ENCODE measurements at places on chromosomes 5 and 9.

GRCh38 chr9:111807197-111807596, 12.5 kb upstream of the SHOC1 start:
- DNase-seq, result no peak

DNA sequence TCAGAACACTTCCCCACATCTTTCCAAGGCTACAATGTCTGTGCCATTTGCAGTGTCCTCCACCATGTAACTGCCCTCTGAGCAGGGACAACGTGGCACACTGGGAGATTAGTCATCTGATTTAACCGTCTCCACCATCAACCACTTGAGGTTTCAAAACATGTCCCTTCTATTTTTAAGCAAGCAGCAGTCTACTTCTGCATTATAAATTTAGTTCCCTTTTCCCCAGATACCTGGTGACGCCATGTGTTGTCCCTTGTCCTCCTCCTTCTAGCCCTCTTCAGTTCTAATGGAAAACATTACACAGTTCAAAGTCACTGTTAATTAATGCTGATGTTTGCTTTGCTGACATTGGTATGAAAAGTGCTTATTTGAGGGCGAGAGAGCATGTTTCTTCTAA, 52.8 kb downstream of the ATP10B start:
- DNase-seq, result peak; percentile 90

DNA sequence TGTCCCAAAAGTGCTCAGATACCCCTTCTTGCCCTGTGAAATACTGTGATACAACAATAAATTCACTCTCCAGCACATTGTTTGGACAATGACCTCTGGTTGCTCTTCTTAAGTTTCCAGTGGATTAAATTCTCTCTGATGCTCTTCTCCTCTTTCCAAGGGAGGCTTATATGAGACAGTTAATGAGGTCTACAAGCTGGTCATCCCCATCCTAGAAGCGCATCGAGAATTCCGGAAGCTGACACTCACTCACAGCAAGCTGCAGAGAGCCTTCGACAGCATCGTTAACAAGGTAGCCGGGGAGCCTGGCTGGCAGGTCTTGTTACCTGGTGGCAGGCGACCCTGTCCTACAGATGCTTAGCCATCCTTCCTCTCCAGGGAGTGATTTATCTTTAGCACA, 226.5 kb downstream of the DOCK8 start:
- no peak for DNase-seq

DNA sequence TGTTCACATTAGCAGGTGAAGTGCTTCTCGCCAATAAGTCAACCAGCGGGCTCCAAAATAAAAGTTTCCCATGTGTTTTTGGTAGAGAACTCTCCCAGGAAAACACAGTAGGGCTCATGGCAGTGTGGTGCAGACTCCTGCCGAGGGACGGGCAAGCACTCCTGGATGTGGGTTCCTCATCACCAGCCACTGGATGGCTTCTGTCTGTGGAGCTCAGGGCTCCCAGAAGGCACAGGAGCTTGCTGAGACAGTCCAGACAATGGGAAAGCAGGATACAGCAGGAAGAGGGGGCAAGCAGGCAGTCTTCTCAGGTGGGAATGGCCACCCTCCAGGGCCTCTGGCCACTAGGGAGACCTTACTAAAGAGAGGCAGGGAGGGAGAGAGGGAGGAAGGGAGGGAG, 142.4 kb downstream of the HSD17B3 start:
- no peak for DNase-seq

DNA sequence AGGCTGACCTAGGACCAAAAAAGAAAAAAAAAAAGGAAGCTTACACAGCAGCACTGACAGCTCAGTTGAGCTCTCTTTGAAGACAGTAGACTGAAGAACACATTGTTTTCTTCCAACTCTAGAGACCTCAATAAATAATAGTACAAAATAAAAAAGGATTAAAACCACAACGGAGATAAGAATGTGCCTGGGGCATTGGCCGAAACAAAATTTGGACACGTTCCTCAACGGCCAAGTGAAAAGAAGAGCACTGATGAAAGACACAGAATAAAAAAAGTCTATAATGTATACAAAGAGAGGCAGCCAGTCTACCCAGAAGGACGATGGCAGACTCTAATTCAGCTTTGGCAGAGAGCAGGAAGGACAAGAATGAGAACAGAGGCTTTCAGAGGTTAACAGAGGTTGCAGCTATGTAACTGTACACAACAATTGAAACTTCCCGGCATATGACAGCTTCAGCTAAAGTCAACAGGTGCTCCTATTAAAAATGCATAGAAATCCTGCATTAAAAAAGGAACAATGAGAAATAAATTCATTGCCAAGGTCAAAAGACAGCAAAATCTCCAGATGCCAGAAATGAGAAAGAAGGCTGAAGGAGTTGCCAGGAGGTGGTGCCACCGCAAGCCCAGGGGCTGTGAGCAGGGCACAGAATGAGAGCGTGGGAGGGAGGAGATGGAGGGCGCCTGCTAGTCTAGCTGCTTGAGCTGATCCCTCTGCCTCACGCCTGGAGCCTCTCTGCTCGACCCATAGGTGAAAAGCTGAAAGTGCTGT, 113.9 kb downstream of the DCP2 start:
- DNase-seq, result no peak

DNA sequence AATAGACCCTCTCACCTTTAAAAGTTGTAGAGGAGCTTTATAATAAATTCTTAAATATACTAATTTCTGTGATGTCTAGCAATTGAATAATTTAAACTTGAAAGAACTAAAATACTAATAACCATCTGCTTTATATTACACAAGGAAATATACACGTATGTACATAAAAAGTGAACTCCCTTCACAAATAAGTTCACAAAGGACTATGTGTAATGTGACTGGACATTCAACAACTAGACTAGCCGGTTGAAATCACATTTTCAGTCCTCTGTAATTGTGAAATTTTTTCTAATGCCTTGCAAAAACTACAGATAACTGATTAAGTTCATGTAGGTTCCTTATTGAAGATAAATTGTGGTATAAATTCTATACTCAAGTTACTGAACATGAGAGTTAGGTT, 11.6 kb downstream of the NSA2 start:
- DNase-seq, result no peak

- DNase-seq, result no peak
Measured at GRCh38 chr9:121950441-121950840, 142.7 kb downstream of the TTLL11 start.

GRCh38 chr9:121349009-121349408, 21.0 kb downstream of the STOM start:
- no peak for DNase-seq

- no peak for DNase-seq
Measured at GRCh38 chr9:35333551-35333950, 156.4 kb upstream of the RUSC2 start.

- no peak for DNase-seq
Measured at GRCh38 chr9:118326326-118326725, 622.1 kb downstream of the TLR4 start.

GRCh38 chr5:97752871-97753270, 569.8 kb upstream of the RIOK2 start:
- DNase-seq, result no peak

DNA sequence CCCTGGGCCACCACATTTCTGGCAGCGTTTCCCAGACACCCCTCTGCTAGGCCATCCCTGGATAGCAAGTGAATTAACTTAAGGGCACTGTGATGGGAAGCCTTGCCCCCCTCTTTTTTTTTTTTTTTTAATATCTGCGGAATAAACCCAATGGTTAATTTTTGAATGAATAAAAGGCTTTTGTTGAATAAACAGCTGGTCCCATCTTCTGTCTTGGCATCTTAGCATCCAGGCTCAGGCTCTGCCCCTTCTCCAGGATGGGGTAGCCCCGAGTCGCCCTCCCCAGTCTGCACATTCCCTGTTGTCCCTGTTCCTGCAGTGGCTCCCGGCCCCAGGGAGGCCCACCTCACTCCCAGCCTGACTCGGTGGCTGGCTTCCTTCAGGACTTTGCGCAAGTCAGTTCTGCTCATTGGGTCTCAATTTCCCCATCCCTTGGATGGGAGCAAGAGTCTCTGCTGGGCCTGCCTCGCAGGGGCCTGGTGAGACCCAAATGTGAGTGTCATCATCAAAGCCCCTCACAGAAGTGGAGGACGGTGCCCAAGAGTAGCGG, 29.0 kb upstream of the HMCN2 start:
- no peak for DNase-seq

DNA sequence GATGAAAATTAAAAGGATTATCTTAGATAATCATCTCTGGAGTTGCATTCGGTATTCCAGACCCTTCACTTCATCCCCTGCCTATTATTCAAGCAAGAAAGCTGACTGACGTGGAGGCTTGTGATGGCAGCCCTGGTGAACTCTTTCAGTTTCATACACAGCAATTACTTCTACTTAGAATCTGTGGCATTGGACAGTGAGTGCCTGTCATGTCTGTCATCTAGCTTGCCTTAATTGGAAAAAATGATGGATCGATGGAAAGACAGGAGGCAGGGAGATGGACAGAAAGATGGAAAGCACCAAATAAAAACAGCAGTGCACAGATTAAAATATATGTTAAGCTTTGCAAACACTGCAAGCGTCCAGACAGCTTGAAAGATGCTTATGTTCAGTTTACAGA, 1371.0 kb upstream of the CDH6 start:
- no peak for DNase-seq

DNA sequence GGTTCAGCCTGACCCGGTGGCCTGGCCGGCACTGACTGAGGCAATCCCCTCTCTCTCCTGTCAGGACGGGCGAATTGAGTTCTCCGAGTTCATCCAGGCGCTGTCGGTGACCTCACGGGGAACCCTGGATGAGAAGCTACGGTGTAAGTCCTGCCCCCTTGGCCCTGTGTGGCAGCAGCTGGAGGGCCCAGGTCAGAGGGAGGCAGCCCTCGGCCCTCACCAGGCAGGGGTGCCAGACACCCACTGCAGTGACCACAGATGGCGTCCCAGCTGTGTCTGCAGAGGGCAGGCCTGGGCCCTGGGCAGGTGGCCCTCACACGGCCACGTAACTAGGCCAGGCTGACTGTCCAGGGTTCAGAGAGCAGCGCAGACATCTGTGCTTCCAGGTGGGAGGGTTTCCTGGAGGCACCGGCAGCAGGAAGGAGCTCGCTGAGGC, 45.9 kb upstream of the HMCN2 start:
- DNase-seq, result no peak

DNA sequence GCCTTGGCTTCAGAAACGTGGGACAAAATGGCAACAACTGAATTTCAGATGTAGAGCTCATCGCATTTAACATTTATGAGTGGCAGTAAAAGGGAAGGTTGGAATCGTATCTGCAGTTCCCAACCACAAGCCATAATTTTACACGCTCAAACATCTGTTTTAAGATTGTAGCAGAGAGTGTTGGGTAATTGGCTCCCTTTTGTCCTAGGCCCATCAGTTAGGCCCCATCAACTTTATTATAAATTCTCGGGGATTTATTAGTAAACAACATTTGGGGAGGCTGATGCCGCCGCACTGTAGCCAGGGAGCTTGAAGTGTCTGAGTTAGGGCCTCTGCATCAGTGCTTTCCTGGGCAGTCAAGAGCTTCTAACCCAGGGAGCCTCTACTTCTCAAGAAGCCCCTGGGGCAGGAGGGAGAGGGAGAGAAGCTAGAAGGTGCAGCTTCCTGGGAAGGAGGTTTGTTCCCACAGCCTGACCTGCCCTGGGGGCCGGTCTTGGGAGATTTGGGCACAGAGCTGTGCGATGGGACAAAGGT, 66.2 kb downstream of the HSPA4 start:
- no peak for DNase-seq

GRCh38 chr5:177327539-177328522, 16.1 kb upstream of the MXD3 start:
- no peak for DNase-seq

DNA sequence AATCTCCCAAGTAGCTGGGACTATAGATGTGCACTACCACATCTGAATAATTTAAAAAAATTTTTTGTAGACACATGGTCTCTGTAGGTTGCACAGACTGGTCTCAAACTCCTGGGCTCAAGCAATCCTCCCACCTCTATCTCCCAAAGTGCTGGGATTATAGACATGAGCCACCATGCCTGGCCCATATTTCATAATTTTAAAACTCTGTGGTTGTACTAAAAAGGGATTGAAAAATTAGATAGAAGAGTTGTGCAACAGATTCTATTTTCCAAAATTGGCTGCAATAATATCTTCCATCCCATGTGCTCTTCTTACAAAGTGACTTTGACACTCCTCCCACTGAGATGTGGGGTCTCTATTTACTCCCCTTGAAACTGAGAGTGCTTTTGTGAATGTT, 7.6 kb upstream of the UHRF2 start:
- DNase-seq, result no peak

- DNase-seq, result no peak
Measured at GRCh38 chr5:108760512-108760911, 12.8 kb downstream of the FER start.

DNA sequence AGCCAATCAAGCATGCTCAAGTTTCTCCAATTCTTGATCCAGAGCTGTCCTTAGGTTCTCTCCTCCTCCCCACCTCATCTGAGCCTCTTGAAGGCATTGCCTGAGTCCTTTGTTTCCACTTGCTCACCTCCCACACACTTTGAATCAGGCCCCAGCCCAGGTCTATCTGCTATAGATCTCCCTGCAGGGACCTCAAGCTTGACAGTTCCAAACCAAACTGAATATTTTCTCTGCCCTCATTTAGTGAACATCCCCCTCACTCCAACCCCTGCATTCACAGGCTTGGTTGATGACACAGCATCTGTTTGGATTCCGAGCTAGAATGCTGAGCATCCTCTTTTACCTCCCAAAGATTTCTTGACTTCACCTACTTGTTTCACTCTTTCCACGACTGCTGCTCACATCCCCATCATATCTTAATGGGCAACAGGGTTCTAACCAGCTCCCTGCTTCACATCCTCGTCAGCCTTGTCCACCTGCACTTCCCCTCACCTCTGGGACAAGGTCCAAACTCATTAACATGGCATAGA, 474.5 kb downstream of the ZSWIM6 start:
- no peak for DNase-seq

GRCh38 chr9:37995348-37995737, 73.7 kb downstream of the SHB start:
- DNase-seq, result no peak

DNA sequence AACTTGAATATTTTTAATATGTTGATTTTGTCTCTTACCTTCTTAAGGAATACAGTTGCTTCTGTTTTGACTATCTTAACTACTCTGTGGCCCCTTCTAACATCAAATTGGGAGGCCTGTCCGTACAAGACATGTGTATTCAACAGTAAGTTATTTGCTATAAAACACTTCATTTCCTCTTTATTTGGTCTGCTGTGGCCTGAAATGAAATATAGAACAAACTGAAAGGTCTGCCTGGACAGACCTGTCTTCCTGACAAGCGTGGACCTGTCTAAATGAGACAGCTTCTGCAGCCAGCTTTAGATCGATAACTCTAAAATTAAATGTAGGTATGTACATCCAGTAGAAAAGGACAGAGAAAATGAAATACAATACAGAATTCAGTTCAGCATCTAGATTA, 2.2 kb upstream of the LPAR1 start:
- DNase-seq, result no peak

GRCh38 chr9:101225271-101225670, 159.5 kb downstream of the BAAT start:
- DNase-seq, result no peak

- DNase-seq, result no peak
Measured at GRCh38 chr9:13049223-13049622, 230.3 kb downstream of the MPDZ start.

DNA sequence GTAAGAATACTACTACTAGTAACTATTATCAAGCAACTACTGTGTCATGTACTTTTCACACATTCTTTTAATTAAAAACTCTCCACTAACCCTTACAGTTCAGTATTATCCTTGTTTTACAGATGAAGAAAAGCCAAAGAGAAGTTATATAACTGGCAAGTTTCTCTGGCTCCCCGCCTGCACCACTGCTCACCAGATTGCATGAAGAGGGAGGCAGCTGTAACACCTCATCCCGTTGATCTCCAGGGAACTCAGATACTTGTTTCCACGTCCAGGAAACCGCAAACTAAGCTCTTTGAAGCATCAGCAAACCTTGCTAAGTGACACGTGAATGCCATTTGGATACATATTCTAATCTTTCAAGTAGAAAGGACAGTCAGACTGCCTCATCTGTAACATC, 70.3 kb downstream of the RIGI start:
- no peak for DNase-seq

All from KBM-7 (cell line).